ENCODE measurements at places on chromosomes 12 and 14.

DNA sequence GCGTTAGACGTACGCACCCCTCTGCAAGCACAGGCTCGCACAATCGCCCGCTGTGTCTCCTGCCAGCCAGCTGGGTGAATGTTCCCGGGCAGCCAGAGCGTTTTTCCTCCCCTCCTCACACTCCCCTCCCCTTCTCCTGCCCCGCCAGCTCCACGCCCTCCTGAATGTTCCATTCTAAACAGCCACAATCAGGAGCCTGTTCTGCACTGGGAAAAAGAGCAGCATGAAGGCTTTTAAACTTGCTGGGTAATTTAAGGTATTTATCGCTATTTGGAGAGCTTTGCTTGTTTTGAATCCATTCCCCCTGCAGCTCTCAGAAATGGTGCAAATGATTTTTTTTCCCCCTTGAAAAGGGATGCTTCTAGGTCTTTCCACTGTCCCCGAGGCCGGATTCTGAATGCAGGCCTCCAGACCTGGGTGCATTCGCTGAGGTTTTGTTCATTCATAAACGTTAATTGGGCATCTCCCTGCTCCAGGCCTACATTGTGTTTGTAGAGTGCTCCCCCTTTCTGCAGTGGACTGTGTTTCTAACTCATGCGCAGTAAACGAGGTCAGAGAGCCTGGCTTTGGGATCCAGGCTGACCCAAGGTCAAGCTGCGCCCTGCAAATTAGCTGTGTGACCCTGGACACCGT, 212.5 kb downstream of the CHST11 start:
- no peak for DNase-seq

GRCh38 chr12:110661337-110661972, 27.5 kb downstream of the HVCN1 start:
- peak; percentile 39 for DNase-seq

GRCh38 chr12:105928436-105928835, 210.3 kb downstream of the NUAK1 start:
- no peak for DNase-seq

- DNase-seq: peak; percentile 11
These were observed 126.8 kb upstream of the CPM start for GRCh38 chr12:69059465-69060457.

DNA sequence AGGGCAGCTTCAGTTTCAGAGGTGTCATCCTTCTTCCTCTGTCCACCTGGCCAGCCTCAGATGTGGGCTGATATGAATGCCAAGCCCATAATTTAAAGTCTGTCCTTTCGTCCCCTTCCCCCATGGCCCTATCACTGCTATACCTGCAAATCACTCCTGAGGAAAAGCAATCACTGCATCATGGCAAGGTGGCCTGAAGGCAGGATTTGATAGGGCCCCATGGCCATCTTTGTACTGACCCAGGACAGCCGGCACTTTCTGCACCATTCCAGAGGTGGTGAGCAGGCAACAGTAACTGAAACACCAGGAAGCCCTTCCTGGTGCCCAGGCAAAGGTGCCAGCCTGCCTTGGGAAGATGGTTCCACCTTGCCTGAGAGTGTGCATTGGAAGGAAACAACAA, 60.8 kb downstream of the ANO2 start:
- no peak for DNase-seq

DNA sequence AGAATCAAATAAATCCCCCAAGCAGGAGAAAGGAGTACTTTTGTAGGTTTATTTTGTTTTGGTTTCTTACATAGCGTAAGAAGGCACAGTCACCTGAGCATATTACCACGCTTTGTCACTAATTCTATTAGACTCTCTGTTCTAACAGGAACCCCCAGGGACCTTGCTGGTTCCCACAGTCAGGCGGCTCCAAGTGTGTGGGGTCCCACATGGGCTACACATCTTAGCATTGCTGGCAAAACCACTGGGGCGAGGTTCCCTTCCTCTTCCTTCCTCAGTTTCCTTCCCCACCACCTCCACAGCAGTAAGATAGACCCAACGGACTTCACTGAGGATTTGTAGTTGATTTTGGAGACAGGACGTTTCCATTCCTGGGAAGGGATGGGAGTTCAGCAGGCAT, 49.1 kb downstream of the TMEM132C start:
- no peak for DNase-seq

DNA sequence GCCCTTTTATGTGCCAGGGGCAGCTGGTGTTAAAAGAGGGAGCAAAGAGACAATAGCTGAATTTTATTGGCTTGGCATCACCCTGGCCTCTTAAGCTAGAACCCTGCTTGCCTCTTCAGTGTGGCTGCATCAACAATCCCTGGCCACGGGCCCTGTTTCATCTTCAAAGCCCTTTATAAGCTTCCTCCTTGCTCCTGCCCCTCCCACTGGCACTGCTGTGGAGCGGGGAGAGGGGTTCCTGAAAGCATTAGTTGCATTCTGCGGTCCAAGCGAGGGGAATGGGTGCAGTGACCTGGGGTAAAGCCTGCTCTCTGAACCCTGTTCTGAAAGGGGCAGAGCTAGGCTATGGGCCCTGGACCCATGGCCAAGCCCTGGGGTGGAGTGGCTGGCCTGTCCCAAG, 220 bp upstream of the KRT83 start:
- no peak for DNase-seq

DNA sequence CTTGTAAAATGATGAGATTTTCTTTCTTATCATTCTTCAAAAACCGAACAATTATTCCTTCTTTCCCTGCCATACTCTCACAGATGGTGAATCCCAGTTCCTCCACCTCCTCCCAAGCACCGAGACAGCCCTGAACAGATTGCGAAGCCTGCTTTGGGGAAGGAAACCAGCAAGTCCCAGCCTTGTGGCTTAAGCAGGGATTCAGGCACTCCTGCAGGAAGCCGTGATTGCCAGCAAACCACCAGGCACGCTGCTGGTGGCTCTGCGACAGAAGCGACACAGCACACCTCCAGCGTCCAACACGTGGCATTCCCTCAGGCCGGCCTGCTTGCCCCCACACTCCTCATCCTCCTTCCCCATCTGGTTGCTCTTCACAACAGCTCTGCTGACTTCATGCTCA, 237.7 kb downstream of the GXYLT1 start:
- no peak for DNase-seq

GRCh38 chr14:30651937-30652336, 29.8 kb downstream of the SCFD1 start:
- no peak for DNase-seq

DNA sequence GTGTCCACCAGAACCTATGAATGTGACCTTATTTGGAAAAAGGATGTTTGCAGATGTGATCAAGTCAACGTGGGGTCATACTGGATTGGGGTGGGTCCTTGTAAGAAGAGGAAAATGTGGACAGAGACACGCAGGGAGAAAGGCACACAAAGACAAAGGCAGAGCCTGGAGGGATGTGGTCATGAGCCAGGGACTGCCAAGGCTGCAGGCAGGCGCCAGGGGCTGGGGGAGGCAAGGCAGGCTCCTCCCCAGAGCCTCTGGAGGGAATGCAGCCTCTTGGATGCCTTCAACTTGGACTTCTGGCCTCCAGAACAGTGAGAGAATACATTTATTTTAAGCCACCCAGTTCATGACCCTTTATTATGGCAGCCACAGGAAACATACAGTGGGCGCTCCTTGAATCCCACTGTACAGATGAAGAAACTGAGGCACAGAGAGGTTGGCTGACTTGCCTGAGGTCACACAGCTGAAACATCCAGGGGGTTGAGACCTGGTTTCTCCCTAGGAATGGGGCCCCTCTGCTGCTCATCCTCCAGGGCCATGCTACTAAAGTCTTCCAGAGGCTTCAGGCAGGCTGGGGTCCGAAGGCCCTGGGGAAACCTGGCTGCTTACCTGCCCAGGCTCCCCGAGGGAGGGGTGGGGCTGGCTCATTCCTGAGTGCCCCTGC, 99.7 kb downstream of the RFLNA start:
- no peak for DNase-seq

DNA sequence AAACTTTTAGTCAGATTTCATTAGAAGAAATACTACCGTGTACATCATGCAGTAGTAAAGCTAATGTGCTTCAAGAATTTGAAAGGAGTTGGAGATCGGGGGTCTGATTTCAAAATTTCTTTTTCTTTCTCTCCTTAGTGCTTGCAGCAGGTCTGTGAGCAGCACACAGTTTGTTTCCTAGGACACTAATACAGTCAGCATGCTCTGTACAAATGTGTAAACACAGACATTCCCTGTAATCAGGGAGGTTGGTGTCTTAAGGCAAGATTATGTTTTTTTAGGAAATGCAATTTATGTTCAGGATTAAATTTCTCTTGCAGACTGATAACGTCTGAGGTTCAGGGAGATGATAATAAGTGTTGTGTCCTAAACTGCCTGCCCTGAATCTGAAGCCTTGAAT, 142.7 kb downstream of the ALX1 start:
- no peak for DNase-seq

- no peak for DNase-seq
These were observed 467.6 kb downstream of the PRKD1 start for GRCh38 chr14:29459969-29460560.

GRCh38 chr12:127162307-127162706, 1104.7 kb upstream of the TMEM132C start:
- no peak for DNase-seq
